ENCODE measurements at places on chromosomes 13 and 19. TPM values are rescaled to one million over a fixed set of nuclear protein-coding genes. Genes with fewer than 3 reads are reported as not detected.

Gene HPN
- not detected for total RNA-seq

DNA sequence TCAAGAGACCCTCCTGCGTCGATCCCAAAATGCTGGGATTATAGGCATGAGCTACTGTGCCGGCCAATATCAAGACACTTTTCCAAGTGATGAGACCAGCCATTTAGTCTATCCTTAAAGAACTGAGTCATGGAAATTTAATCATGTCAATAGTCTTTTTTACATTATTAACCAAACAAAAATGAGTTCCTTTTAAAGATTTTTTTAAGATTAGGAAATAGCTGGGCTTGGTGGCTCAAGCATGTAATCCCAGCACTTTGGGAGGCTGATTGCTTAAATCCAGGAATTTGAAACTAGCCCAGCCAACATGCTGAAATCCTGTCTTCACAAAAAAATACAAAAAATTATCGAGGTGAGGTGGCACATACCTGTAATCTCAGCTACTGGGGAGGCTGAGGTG lies 16.7 kb upstream of the ZNF564 start:
- DNase-seq = peak; percentile 4

- no peak for DNase-seq
Measured at GRCh38 chr19:38033658-38034491, 126.9 kb downstream of the SIPA1L3 start.

DNA sequence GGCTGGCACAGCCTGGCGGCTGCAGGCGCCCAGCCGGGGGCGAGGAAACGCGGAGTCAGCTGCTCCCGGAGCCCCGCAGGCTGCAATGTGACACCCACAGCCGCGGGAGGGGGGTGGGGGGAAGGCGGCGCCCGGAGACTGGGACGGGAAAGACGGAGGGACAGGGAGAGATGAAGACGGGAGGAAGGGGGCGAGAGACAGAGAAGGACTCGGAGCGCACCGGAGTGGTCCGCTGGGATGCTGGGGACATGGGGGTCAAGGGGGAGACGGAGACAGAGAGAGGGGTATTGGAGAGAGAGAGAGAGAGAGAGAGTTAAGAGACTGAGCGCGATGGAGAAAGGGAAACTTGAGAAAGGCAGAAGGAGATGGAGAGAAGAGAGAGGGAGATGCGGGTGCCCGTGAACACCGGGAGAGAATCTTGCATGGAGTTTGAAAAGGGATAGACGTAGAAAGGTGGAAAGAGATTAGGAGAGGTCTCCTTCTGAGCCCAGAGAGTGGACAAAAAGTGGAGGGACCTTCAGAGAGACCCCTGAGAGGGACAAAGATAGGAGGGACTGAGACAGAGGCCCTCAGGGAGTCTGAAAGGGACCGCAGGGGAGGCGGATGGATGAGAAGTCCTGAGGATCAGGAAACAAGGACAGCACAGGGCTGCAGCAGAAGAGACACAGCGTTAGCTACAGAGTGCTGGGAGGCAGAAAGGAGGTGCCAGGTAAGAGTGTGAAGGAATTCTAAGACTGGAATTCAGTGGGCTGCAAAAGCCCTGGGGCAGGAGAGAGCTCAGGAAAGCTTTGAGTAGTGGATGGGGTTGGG lies 1.0 kb downstream of the SCN1B start:
- DNase-seq = no peak

DNA sequence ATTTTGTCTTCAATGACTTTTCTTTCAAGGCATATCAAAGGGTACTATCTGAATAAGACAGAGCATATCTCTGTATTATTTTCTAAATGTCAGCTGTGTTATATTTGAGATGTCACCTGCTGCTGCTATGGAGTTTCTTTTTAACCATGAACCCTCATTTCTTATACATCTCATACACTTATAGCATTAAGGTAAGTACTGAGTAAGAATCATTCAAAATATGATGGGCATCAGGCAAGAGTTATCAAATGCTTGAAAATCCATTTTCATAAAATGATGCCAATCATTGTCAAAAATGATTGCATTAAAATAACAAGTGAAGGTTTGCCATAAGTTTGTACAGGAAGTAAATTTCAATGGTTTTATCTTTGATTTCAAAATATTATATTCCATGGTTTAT lies 2005.0 kb upstream of the PCDH20 start:
- DNase-seq = no peak

- peak; percentile 15 for DNase-seq
Measured at GRCh38 chr13:113427562-113428468, 25.5 kb downstream of the ADPRHL1 start.

DNA sequence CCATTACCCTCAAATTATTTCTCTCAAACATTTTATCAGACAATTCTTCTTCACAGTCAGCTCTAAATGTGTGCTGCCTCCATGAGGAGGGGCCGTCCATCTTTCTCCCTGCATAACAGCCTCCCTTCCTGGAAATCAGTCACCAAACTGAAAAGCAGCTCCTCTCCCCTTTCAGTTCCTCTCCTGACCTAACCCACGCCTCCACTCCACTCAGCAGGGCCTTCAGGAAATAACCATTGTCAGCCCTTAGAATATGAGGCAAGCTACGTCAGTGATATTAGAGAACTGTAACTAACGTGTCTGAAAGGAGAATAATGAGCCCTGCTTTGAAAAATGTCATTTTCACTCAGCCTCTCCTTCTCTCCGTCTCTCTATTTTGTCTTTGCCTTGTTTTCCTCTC lies 116.2 kb downstream of the OLFM4 start:
- no peak for DNase-seq

Gene ZNF548
- 8.0 TPM for total RNA-seq

Gene FUT2
- not detected for total RNA-seq

- no peak for DNase-seq
Measured at GRCh38 chr19:55333870-55334269, 5.8 kb upstream of the KMT5C start.

- no peak for DNase-seq
Measured at GRCh38 chr13:21235174-21235573, 58.7 kb downstream of the MRPL57 start.

Gene ONECUT3
- total RNA-seq = not detected

Gene LYPD3
- total RNA-seq = 0.18 TPM

DNA sequence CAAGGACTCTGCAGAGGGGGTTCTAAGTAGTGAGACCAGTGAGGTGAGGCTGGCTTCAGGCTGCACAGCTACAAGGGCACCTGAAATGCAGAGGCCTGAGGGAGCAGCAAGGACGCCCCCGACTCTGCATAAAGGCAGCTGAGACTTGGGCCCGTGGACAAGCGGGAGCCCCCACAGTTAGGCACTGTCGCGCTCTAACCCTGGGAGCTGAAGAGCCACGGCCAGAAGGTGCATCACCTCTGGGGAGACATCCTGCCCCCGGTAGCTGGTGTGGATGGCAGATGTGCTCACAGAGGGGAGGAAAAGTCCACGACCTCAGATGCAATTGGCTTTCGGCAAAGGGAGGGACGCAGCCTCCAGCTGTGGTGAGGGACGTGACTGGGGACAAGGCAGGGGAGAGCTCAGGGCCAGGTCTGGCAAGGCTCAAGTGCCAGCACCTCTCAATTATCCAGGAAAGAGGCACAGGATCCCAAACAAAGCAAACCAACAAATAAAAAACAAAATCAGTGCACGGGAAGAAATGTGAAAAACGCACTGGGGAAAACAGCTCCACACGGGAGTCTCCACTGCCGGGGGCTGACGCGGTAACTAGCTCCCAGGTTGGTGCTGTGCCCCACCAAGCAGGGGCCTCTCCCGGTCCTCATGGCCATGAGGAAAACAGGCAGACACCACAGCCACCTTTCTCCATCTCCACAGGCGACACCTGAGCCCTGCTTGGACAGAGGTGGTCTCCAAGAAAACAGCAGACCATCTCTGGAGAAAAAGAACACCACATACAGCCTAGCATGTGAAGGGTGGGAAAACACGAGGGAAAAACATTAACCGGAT lies 23.0 kb upstream of the PLPP2 start:
- no peak for DNase-seq

DNA sequence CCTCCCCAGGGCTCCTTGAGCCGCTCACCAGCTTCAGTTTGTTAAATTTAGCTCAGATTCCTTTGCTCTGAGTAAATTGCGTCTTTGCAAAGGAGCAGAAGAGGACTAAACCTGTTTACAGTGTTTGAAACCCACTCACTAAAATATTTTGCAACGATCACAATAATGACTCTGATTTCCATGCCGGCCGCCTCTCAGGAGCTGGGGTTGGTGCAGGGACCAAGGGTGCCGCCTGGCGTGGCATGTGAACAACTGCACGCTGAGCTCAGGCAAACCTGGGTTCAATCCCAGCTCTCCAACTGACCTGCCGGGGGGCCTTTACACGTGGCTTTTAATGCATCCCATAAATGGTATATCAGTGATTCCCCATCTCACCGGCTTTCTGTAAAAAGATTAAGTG lies 68.7 kb upstream of the CACNA1A start:
- DNase-seq = peak; percentile 7

Gene SMIM24
- not detected for total RNA-seq

Gene SYDE1
- 91.4 TPM for total RNA-seq

GRCh38 chr19:38252941-38253691 lies 3.1 kb downstream of the PPP1R14A start:
- DNase-seq = no peak

- no peak for DNase-seq
Measured at GRCh38 chr13:51981355-51981754, 29.9 kb downstream of the ATP7B start.

DNA sequence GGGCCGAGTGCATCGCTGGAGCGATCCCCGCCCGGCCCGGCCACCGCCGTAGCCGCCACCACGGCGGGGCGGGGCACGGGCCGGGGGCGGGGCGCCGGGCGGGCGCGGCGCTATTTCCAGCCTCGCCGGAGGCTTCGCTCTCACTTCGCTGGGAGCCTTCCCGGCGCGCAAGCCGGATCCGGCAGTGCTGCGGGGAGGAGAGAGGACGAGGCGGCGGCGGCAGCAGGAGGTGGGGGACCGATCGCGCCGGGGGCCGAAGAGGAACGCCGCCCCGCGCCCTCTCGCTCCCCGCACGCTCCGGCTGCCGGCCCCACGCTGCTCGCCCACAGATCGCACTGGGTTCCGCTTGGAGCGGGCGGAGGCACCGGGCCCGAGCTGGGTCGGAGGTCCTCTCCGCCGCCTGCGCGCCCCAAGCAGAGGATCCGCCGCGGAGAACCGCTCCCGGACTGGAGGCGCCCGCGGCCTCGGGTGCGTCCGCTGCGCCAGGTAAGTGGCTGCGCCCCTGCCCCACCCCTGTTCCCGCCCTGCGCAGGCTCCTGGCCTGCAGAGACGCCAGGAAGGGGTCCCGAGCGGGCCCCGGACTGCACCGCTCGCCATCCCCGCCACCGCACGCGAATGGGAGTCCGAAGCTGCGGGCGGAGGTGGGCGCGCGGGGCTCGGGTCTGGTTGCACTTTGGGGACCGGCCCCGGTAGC lies at the start of gene CHST8:
CHST8 (plus strand) TSS at position 143 of the 694 bp plus-strand sequence. CDS start 67,309 bp downstream, outside the sequence.
- DNase-seq = no peak

- DNase-seq = peak; percentile 52
Measured at GRCh38 chr13:98977568-98978265, at the start of gene DOCK9. DOCK9 (minus strand) TSS chr13:98978064; CDS start chr13:98977909, 155 bp downstream.

DNA sequence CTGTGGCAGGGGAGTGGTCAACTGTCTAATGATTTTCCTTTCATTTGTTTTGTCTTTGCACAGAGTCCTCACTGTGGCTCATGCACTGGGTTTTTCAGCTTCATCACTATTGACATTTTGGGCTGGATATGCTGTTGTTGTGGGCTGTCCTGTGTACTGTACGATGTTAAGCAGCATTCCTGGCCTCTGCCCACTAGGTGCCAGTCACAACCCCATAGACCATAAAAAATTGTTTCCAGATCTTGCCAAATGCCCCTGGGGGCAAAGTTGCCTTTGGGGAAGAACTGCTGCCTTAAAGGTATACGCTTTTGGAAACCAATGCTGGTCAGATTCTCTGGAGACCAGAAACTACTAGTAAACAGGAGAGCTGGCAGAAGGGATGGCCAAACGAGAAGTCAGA lies 310.4 kb downstream of the SPRY2 start:
- DNase-seq = peak; percentile 54

DNA sequence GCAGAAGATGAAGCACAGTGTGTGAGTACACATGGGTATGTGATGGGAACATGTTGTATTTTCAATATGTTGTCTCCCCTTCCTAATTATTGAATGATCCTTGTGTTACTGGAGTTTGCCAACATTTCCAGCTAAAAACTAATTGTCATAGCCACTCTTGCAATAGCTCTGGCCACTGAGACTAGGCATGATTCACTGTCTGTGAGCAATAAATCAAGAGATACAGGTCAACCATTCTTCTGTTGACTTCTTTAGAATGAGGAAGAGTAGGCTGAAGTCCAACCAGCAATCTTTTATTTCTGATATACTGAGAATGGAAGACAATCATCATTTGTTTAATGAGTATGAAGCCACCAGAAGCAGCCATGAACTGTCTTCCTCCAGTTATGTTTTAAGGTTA lies 413.9 kb downstream of the SLITRK5 start:
- DNase-seq = no peak

Gene KLK14
- total RNA-seq = not detected

DNA sequence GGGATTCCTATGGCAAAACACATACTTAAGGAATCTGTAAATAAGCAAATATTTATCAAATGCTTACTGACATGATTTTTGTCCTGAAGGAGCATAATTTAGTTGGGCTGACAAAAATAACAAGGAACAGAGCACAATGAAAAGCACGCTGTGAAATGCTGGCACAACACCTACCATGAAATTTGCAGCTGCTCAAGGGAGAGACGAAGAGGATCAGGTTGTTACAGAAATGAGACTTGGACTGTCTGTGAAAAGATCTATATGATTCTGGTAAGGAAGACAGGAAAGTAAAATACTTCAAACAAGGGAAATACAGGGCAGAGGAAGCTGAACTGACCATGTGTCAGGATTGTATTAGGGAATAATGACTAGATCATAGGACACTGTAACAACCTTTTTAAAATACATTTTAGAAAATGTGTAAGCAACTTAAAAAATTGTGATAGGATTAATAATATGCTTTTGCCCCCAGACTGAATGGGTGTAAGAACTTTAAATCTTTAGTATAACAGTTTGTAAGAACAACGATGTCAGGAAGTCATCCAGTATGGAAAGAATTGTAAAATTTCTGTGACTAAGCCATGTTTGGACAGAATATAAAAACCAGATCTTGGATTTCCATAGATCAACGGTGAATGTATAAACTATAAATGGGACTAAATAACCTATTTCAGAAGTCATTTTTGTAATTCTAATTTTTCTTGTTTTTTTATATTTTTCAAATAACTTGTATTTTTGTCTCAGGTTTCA lies 1556.0 kb downstream of the EFNB2 start:
- no peak for DNase-seq

- no peak for DNase-seq
Measured at GRCh38 chr19:4088975-4089374, 22.3 kb upstream of the ZBTB7A start.

All from HFFc6 (cell line).